ENCODE measurements at places on chromosomes 5 and 9.

DNA sequence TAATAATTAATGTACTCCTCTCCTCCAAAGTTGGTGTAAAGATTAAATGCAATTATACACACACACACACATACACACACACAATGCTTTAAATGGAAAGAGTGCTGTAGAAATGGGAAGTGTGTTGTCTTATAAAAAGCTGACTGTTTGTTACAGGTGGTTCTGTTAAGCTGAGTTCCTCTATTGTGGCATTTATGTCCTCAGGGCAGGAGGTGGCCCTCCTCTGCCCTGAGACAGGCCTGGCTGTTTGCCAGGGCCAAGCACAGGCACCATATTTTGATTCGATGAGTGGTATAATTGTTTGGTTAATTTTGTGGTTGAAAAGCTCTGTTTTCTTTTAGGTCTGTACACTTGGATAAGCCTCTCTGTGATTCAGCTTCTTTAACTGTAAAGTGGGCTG, 573.9 kb downstream of the KIF4B start:
- DNase-seq, result no peak

DNA sequence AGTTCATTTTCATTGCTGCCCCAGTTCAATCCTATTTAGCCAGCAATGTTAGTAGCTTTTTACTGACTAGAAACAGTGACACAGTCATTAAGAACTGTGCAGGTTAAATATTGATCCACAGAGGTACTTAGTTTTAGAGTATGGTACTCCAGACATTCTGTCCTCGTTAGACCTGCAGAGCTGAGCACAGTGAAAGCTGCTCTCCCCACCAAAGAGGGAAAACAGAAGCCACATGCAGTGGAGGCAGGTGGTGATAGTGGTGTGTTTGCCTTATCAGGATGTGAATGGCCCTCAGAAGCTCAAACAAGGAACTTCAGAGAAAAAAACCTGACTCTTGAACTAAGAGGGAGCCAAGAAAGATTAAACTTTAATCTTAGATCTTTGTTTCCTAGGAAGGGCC, 75.5 kb downstream of the UNC13B start:
- no peak for DNase-seq

DNA sequence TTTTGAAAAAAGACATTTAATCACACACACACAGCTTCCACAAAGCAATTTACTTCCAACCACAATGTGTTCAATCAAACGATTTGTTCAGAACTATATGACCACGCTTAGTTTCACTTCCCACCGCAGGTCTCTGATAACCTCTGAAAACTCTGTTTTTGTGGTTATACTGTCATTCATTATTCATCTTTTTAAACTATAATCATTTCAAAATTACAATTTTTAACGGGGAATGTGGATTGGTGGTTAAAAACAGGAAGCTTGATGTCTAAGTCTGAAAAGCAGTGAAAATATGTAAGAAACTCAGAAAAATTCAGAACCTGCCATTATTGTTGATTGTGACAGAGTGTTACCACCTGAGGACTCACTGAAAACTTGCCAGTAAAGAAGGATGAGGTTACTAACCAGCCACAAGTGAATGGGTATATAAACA, 12.7 kb upstream of the TMEM174 start:
- peak; percentile 52 for DNase-seq

DNA sequence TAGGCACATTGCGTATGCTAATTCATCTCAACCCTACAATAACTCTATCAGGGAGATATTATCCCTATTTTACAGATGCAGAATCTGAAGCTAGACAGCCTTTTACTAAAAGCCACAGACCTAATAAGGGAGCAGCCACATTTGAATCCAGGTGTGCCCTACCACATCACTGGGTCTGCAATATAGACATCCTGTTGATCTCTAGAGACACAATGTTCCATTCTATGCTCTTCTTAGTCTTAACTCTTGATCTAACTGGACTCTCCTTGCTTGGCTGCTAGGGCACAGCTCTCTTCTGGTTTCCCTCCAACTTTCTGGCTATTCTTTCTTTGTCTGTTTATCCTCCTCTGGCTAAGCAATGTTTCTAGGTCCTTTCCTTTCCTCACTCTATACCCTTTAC, 1.4 kb upstream of the SPATA6L start:
- no peak for DNase-seq

DNA sequence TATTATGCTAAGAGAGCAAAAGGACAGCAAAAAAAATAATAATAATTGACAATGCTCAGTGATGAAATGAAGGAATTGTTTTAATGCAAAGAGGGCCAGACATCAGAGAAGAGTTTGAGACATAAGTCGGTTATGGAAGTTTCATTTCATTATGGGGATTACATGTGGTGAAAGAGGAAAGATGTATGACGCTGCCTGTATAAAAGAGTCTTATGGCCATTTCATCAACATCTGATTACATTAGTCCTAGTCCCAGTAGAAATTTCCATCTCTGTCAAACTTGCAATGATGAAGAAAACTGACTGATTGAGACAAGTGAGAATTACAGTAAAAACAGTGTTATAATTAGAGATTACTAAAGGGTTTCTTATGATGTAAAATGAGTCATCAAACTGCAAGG, 900.6 kb upstream of the CDH9 start:
- no peak for DNase-seq

DNA sequence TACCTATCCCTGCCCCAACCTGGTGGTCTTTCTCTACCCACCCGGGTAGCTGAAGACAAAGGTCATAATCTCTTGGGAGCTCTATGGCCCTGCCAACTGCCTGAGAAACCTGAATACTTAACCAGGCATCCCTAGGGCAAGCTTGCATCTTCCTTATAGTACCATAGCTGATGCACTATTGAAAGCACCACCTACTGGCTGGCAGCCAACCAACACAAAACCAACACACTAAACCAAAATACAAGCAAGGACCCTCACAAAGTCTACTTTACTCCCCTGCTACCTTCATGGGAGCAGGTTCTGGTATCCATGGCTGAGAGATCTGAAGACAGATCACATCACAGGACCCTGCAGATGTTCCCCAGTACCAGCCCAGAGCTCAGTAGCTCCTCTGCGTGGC, 171.8 kb upstream of the TAS2R1 start:
- no peak for DNase-seq

GRCh38 chr9:128841694-128842492, 12.3 kb upstream of the SPOUT1 start:
- DNase-seq, result no peak

DNA sequence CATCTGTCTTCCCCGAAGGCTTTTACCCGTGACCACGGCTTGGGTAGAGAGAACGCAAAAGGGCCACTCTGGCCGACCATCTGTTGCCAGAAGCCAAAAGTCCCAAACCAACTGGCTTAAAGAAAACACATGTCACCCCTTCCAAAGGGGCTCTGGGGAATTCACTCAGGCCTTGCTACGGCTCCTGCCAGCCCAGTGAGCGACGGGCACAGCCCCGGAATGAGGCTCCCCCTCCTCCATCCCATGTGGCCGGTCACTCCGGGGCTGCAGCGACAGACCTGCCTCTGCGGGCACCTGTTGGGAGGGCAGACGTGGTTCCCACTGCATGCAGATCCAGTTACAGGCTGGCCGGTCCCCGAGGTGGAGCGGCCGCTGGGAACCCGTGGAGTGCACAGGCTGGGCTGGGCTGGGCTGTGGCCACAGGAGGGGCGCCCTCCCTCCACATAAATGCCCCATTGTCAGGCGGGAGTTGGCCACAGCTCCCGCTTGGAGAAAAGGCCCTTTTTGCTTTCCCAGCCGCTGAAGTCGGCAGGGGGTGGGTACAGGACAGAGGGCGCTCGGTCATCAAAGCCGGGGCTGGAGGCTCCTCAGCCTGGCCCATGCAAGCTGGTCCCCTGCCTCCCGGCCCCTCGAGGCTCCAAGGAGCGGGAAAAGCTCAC, 19.9 kb downstream of the NOTCH1 start:
- DNase-seq, result no peak

GRCh38 chr9:134220311-134220710, 55.9 kb upstream of the RNU6ATAC start:
- no peak for DNase-seq

DNA sequence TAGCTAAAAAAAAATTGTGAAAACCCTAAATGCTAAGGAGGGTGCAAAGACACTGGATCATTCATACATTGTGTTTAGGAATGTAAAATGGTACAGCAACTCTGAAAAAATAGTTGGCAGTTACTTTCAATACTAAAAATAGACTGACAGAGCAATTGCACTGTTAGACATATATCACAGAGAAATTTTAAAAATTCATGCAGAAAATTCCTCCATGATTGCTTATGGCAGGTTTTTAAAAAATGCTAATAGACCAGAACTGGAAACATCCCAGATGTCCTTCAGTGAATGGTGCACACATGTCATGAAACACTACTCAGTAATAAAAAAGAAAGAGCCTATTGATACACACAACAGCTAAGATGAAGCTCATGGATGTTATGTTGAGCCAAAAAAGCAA, 349.8 kb upstream of the DAB2 start:
- DNase-seq, result no peak

DNA sequence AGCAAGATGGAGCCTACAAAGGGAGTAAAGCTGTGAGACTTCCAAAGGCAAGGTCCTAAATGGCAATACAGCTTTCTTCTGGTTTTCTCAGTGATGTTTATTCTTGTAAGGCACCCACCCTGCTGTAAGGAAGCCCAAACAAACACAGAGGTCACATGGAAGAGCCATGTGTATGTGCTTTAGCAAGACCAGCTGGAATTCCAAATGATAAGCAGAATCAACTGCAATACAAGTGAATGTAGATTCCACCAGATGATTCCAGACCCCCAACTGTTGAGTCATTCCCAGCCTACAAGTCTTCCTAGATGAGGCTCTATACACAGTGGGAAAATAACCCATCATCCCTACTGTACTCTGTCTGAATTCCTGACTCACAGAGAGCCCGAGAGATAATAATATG, 122.8 kb downstream of the DEPDC1B start:
- no peak for DNase-seq

DNA sequence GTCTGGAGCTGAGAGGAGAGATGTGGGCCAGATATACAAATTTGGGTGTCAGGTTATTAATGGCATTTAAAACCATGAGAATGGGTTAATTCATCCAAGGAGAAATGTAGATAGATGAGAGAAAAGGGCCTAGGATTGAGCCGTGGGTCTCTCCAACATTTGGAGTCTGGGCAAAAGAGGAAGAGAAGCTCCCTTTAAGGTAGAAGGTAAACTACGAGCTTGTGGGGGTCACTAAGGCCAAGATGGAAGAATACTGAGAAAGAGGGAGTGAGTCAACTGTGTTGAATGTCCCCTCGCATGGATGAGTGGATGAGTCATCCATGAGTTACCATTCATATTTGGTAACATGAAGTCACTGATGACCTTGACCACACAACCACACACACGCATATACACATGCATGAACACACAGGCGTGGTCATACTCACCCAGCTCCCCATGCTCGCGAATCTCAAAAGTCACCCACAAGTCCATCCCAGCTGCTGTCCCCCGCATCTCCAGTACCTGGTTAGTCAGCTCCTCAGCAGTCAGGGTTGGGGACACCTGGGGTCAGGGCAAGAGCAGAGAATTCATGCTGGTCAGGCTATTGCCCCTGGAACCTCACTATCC, 6.8 kb upstream of the FCHSD1 start:
- no peak for DNase-seq

GRCh38 chr5:18037718-18038117, 403.5 kb downstream of the TAF11L14 start:
- DNase-seq, result no peak

DNA sequence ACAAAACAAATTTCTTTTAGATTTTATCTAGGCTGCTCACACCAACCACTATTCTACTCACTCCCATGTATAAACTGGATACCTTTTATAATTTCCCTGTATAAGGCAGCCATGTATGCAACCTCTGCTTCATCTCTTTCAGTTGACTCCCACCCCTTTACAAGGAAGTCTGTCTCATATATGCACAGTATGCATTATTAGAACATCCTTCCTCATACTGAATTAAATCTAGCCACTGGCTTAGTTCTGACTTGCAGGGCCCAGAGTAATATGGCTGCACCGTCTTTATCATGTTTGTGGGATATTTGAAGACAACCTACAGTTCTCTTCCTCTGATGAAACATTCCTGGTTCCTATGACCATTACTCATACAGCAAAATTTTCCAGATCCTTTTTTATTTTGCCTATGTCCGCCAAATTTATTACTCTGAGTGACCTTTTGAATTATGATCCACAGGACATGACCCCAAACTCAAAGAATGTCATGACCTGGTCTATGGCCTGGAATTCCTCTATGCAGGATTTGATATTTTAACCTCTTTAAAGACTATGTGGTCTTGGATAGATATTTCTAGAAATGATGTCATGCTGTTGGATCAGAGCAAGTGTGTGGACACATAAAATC, 76.6 kb upstream of the ITGA1 start:
- DNase-seq, result no peak

DNA sequence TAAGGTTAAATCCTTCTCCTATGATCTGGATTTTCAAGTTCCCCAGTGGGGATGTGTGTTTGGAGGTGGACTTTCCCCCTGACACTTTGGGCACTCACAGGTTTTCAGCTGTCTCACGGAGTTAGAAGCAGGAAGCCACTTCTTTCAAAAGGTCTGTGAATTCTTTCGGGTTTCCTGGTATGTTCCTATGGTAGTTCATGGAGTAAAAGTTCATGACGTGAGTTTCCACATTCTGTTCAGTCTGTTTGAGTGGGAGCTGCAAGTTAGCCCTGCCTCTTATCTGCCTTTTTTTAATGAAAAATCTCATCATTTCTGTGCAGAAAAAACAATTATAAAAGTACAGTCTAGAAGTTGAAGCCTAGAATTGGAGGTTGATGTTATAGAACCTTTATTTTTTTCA, 24.9 kb upstream of the SNCAIP start:
- no peak for DNase-seq
